ENCODE measurements at places on chromosomes 13 and 19. TPM values are rescaled to one million over a fixed set of nuclear protein-coding genes. Genes with fewer than 3 reads are reported as not detected.

CRX gene
- not detected for total RNA-seq

- ATAC-seq: peak; percentile 42
These were observed 1.5 kb upstream of the MYO1F start for GRCh38 chr19:8578642-8579265.

DNA sequence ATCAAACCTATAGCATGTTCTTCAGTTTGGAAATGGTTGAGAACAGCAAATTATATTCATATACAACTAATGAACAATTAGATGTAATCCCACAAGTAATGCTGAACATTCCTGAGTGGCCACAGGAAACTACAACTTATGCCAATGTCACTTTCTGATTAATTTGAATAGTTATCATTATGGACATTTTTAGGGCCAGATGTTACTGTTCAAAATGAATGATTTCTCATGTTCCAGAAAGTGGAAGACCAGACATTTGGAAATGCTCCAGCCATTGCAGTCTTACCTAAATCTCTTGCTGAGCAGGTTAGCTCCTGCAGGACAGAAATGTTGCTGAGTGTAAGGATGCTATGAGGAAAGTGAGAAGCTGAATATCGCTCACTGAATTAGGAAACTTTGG is 819.8 kb downstream of the PCDH9 start:
- ATAC-seq: no peak

GRCh38 chr19:49643466-49643865 is 1.5 kb downstream of the SCAF1 start:
- ATAC-seq: no peak

GRCh38 chr13:103022336-103022735 is 43.9 kb downstream of the SLC10A2 start:
- ATAC-seq: no peak

KLK12 gene
- total RNA-seq: 153 TPM

GRCh38 chr19:33216198-33216830 is 9.3 kb downstream of the SLC7A10 start:
- no peak for ATAC-seq

KLK3 gene
- not detected for total RNA-seq

- ATAC-seq: no peak
These were observed 20.6 kb upstream of the OLFM2 start for GRCh38 chr19:9956956-9957355.
